ENCODE measurements at places on chromosomes 13 and 19.

DNA sequence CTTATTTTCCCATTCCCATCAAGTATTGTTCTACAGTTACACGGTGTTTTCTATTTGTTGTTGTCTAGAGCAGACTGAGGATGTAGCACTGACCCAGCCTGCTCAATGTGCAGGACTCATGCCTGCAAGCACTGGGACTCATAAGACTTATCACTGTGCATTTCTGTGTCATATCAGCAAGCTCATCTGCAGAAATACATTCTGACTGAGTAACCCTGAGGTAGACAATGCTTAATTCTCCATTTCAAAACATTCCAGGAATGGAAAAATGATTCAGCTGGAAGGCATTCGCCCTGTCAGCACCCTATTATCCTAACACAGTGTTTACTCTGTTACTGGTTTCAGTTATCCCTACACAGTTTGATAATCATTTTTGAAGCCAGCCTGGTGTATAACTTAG lies 2506.4 kb downstream of the PCDH9 start:
- no peak for DNase-seq

DNA sequence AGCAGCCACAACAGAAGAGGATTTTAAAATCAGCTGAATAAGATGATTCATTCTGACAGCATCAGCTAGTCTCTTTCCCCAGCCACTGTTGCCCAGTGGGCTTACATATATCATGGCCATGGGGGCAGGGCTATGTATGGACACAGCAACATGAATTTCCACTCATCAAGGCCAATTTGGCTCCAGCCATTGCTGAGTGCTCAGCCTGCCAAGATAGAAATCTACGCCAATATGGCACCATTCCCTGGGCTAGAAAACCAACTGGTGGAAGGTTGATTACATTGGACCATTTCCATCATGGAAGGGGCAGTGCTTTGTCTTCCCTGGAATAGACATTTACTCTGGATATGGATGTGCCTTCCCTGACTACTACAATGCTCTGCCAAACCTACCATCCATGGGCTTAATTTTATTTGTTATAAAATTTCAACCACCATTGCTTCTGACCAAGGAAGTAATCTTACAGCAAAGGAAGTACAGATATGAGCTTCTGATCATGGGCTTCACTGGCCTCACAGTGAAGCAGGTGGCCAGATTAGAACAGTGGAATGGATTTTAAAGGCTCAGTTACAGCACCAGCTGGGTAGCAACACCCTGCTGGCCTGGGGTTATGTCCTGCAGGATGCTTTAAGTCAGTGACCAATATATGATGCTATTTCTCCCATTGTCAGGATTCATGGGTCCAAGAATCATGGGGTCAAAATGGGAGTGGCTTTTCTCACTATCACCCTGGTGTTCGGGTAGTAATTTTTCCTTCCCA lies 9.8 kb upstream of the ALOX5AP start:
- no peak for DNase-seq

DNA sequence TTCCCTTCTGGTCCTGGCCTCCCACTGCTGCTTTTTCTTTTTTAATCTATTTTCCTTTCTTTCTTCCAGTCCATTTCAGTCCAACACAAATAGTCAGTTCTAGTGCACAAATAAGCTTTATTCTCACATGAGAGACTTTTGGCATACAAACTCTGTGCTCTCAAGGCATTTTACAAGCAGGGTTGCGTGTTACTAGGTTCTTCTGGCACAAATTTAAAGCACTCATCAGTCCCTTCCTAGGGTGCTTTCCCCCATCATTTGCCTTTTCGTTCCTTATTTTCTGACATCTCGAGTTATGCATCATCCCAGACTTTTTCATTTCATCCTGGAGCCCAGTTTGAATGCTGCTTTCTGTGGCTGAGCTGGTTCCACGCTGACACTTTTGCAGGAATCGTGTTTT lies 29.8 kb upstream of the IL17D start:
- DNase-seq = no peak

- no peak for DNase-seq
These were observed 56.4 kb downstream of the GGACT start for GRCh38 chr13:100532090-100532766.

DNA sequence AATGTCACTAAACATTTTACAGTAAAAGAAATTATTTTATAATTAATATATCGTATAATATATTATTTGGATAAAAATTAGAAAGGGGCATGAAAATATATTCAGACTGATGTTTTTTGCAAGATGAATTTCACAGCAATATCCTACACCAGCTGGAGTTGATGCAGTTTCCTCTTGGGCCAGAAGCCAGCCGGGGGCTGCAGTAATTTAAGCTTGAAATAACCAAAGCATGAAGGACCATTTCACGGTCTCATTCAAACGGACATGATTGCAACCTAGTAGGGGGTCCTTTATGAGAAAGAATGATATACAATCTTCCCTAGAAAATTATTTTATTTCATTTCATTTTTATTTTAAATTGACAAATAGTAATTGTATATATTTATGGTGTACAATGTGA lies 797.2 kb upstream of the PCDH9 start:
- no peak for DNase-seq

DNA sequence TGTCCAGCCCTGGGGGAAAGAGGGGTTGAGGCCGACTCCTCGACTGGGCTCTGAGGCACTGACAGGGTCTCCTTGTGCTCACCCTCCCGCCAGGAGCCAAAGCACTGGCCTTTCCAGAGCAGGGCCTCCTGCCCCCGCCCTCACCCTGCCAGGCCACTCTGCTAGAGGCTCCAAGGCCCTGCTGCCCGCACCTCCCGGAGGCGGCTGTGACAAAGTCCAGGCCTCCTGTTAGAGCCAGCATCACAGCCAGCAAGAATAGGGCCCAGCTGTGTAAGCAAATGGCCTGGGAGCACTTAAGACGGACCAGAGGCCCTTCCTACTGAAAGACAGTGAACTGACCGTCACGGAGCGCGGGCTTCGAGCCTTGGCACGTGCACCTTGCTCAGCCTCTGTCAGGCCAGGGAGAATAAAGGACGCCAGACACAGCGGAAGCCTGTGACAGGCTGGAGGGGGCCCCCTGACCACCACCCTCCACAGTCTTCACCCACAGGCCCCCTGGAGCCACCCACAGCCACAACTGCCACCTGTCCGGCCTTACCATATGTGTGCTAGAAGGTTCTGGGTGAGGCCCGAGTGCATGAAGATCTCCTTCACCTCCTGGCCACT lies 50.9 kb downstream of the EPS15L1 start:
- no peak for DNase-seq
